Fibroblast of the conjunctiva (primary cell): ENCODE measurements at places on chromosomes 4 and X.
A peak's percentile ranks its signal among the peaks of the same experiment; 100 is the strongest.

DNA sequence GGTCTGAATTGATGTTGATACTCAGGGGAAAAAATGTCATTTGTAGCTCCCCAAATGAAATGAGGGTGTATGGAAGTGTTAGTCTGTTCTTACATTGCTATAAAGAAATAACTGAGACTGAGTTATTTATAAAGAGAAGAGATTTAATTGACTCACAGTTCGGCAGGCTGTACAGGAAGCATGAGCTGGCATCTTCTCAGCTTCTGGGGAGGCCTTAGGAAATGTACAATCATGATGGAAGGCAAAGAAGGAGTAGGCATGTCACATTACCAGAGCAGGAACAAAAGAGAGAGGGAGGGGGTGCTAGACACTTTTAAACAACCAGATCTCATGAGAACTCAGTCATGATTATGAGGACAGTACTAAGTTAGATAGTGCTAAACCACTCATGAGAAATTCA lies 1199.9 kb upstream of the DIAPH2 start:
- no peak for DNase-seq

DNA sequence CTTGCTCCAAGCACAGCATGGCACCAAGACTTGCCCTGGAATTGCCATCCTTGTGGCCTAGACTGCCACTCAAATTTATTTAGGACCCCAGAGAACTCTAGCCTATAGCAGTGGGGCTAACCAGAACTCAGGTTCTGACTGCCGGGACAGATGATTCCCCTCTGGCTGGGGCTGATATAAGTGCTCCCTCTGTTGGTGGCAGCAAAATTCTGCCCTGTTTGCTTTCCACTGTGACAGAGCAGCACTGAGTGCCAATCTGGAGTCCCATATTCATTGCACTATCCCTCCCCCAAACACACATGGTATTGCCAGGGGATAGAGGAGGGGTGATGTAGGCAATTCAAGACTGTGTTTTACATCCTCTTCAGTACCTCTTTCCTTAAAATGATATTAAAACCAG lies 1081.9 kb downstream of the FAT4 start:
- no peak for DNase-seq

- DNase-seq: no peak
These were observed 27.9 kb upstream of the AMELX start for GRCh38 chrX:11265352-11265751.

- DNase-seq: no peak
These were observed 16.1 kb upstream of the MSANTD1 start for GRCh38 chr4:3232871-3233271.

DNA sequence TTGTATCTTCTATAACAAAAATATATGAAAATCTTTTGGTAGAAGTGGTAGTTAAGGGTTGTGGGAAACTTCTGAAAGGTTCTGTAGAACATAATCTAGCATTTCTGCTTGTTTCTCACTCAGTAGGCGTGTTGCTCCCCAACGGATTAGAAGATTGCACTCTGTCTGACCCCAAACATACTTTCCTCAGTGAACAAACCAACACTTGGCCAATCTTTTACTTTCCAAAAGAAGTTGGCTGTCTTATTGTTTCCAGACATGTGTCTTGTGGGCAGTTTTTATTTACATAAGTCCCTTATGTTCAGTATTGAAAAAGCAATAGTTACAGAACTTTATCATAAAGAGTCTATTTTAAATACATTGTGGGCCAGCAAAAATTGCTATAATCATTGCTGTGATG lies 312.8 kb upstream of the EPHA5 start:
- DNase-seq: peak; percentile 6

DNA sequence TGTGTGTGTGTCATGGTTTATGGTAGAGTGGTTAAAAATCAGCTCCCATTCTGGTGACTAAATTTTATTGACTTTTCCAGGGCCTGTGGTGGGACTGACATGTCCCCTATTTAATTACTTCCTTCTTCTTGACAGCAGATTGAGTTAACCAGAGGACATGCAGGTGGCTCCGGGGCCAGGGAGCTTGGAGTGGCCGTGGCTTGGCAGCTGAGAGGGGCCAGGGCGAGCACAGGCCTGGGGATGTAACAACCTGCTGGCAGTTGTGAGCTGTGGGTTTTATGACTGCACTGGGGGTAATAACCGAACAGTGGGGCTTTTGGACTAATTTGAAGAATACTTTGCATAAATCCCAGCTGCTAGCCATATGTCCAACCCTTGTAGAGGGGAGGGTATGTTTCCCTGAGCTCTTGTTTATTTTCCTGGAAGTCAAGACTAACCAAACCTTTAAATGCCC lies 186.0 kb downstream of the MID1IP1 start:
- DNase-seq: no peak

GRCh38 chr4:169439244-169439643 lies 168.5 kb upstream of the SH3RF1 start:
- peak; percentile 10 for DNase-seq

DNA sequence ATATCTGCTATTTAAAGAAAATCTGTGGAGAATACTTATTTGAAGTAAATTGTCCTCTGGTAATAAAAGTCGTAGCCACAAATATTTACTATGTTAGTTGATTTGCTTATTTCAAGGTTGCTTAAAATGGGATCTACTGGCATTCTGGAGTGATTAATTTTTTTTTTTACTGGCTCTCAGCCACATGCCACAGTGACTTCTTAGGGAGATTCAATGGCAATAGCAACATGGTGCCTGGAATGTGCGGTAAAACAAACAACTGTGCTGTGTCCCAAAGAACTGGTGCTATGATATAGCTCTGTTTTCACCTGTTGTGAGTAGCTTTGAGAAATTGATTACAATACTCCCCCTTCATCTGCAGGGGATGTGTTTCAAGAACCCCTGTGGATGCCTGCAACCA lies 324.3 kb downstream of the GPAT3 start:
- no peak for DNase-seq

GRCh38 chr4:8050180-8050554 lies 108.4 kb downstream of the ABLIM2 start:
- no peak for DNase-seq

DNA sequence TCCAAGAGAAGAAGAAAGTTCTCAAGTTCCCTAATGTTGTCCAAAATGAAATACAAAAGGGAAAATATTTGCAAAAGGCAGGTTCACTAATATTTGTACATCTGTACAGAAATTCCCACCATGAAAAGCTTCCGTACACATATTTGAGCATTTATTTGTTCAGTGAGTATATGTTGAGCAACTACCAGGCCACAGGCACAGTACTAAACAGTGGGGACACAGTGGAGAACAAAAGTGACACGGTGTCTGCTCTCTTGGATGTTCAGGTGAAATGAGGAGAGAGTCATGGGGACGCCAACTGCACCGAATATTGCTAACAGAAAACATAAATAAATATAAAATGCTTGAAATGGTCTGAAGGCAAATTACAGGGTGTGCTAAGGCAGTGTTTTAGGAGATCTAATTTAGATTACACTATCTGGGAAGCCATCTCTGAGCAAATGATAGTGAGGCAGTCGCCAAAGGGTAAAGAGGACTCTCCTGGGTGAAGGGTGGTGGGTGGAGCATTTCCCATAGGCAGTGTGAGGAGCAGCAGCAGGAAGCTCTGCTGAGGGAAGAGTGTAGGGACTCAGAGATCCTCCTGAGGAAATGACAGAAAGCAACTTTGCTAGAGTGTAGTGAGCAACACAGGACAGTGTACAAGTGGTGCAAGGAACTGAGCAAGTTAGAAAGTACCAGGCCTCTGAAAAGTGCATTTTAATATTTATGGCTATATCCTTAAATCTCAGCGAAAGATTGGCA lies 375.2 kb downstream of the GALNTL6 start:
- no peak for DNase-seq

DNA sequence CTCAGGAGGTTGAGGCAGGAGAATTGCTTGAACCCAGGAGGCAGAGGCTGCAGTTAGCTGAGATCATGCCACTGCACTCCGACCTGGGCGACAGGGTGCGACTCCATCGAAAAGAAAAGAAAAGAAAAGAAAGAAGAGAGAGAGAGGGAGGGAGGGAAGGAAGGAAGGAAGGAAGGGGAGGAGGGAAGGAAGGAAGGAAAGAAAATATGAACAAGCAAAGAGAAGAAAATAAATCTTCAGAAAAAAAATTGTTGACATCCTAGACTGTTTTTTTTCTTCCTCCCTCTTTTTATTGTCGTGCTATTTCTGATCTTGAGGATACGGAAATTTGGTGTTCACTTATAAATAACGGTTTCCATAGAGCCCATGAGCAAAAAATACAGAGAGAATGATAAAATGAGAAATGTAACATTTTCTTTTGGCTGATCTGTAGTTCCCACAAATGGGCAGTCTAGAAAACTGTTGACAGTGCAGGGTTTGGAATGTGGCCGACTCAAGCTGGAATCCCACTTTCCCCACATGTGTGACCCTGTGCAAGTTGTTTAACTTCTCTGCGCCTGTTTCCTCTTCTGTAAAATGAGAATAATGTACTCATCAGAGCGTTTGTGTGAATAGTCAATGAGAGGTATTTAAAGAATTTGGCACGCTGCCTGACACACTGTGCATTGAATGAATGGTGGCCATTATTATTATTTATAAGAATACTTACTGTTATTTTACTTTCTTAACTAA lies 19.4 kb downstream of the SORBS2 start:
- peak; percentile 64 for DNase-seq

- DNase-seq: no peak
These were observed 155.9 kb downstream of the AASDH start for GRCh38 chr4:56231410-56231809.

DNA sequence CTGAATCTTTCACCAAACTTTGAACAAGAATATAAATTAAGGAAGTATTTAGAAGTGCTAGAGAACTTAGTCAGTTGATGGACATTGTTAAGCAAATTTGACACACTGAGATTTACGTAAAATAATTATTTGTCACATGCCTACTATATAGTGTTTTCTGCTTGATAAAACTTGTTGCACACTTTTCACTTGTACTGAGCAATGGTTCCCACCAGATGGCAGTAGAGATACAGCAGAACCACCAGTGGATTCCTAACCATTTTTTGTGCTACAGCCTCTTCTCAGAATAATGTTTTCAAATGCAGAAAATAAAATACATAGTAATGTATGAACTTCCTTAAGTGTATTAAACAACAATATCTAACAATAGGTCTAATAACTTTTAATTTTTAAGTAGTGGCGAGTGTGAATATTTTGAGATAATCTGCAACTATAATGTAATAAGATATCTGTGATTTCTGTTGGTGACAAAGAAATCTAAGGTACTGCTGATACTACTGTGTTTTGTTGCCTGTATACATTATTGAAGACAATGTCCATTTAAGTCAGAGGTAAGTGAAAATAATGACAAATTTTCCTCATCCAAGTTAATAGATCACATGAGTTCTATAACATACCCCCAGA lies 81.2 kb downstream of the APOOL start:
- peak; percentile 18 for DNase-seq

- no peak for DNase-seq
These were observed at the start of gene CHST7 for GRCh38 chrX:46573331-46573891. CHST7 (plus strand) TSS chrX:46573765; CDS start chrX:46573932, 167 bp downstream.

GRCh38 chr4:17654701-17655100 lies 40.3 kb downstream of the MED28 start:
- no peak for DNase-seq
